ENCODE measurements at places on chromosomes 1 and 21.
A peak's percentile ranks its signal among the peaks of the same experiment; 100 is the strongest.

DNA sequence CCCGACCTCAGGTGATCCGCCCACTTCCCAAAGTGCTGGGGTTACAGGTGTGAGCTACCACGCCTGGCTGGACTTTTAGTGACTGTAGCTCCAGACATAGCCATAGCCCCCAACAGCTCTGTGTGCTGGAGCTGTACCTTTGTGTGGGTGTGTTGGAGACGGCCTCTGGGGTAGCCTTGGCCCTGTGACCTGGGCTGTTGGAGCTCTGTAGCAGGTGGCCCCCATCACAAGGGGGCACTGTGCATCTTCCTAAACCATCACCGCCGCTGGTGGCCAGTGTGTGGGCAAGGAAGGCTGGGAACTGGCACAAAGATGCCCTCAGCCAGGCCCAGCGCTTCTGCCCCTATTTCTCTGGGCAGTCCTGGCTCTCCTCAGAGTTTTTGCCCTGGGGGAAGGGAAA is 38.4 kb upstream of the FOXO6 start:
- no peak for DNase-seq

DNA sequence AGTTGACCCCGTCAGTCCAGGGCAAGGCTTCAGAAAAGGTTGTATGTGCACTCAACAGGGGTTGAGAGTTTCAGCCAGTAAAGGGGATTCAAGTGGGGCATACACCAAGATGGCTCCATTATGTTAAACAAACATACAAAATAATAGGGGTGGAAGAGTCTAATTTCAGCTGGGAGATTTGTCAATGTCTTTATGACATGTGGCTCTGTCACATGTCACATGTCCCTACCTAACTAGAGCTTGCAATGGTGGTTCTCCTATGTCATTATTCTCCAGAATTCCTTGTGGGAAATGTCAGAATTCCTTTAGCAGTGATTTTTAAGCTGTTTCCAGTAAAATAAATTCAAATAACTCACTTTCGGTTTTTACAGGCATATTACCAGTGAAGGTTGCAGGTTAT is 392.0 kb upstream of the ADGRL4 start:
- no peak for DNase-seq

GRCh38 chr1:207336559-207337467 is 15.3 kb downstream of the CD55 start:
- DNase-seq, result no peak

DNA sequence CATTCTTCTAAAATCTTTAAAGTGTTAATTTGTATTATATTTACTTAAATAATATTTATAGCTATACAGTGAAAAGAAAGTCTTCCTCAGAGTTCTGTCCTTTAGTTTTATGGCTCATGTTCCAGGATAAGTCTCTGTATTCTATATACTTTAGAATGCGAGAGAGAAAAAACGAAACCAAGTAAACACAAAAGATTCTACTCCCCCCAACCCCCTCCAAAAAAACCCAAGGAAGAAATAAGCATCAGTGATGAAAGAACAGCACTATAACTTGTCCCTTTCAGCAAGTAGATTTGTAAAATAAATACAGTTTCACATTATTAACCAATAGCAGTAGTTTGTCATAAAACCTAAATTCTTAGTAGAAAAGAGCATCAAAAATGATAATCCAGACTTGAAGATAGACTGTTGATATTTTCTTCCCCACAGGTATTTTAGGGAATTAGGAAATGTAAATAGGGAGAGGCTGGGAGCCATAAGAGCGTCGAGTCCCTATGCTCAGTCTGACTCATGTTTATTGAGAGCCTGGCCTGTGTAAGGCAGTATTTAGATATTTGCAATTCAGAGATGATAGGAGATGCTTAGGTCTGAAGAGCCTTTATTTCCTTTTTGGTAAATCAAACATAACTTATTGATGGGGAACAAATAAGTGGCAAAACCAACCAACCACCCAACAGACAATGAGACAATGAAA is 35.5 kb downstream of the CDC14A start:
- no peak for DNase-seq

DNA sequence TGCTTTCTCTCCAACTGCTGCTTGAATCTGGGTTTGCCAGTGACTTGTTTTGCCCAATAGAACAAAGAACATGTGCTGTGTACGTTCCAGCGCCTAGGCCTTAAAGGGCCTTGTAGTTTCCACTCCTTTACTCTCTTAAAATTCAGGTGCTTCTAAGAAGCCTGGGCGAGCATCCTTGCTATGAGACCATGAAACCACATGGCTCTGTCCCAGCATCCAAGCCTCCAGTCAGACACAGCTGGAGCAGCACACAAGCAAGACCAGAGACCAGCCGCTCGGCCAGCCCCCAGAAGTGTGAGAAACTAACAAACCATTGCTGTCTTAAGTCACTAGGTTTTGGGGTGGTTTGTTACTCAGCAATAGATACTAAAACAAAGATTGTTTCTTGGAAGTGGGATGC is 15.1 kb downstream of the PLEKHO1 start:
- DNase-seq, result no peak

DNA sequence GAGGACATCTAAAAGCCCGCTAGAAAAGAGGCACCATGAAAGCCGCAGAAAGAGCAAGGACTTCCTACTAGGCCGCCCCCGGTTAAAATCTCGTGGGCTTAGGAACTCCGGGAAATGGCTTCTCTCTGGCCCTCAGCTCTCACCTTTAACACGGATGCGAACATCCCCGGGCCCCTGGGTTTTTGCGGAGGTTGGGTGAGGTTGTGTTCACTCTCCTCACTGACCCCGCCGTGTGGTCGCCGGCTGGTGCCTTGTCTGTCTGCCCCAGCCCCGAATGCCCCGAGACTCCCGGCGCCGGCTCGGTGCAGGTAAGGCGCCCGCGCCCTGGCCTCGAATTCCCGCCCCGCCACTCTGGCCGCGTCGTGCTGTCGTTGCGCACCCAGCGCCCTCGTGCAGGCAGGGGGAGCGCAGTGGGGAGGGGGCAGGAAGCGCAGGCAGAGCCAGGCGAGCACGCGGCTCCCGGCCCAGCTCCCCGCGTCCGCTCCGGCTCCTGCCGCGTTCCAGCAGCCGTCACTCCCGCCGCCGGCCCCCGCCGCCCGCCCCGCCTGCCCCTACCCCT is at the start of gene SHISAL2A:
TSS of gene SHISAL2A (plus strand) at position 437 of the 559 bp plus-strand sequence. CDS start 326 bp downstream, outside the sequence.
- no peak for DNase-seq

- no peak for DNase-seq
These were observed 659 bp downstream of the FAF1 start for GRCh38 chr1:50959303-50959912.

GRCh38 chr1:2946999-2947690 is 74.1 kb upstream of the ACTRT2 start:
- no peak for DNase-seq

GRCh38 chr1:2868571-2869195 is 67.2 kb upstream of the TTC34 start:
- no peak for DNase-seq

DNA sequence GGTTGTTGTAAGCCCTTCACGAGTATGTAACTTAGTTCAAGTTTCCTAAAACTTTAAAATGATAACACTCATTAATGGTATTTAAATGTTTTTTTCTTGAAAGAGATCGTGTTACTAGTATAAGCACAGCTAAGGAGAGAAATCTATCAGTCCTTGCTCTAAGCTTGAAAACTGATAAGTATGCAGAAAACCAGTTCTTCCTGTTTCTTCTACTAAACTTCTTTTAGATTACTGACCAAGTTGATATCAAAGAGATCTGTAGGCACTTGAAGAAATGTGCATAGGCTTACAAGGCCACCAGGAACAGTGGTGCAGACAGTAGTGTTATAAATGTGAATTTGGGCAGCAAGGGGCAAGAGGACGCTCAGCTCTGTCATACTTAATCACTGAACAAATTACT is 3.9 kb downstream of the EFCAB14 start:
- DNase-seq, result no peak

- no peak for DNase-seq
These were observed 3.2 kb downstream of the INKA2 start for GRCh38 chr1:111735858-111736544.

GRCh38 chr1:94063379-94063778 is 57.6 kb downstream of the ABCA4 start:
- DNase-seq, result no peak

GRCh38 chr1:180343921-180344769 is 114.1 kb downstream of the LHX4 start:
- DNase-seq, result peak; percentile 89

- DNase-seq, result no peak
These were observed 37.5 kb downstream of the SLC19A1 start for GRCh38 chr21:45504516-45505415.

GRCh38 chr1:182817802-182818201 is 21.3 kb upstream of the DHX9 start:
- DNase-seq, result no peak

GRCh38 chr1:184299406-184299790 is 87.4 kb upstream of the C1orf21 start:
- DNase-seq, result peak; percentile 8

DNA sequence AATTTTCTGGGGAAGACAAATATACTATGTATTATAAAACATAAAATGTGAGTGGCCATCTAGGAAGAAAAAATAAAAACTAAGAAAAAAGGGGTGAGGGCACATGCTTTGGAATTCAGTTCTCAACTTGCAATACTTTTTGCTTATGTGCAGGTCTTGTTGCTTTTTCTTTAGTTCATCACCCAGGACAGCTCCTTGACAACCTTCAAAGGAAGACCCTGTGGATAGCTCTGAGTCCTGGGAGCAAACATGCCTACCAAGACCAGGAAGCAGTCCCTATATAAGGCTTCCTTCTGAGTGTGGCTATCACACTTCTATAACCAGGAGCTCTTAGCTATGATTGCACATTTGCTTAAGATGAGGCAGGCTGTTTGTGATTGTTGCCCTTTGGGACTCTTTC is 78.0 kb downstream of the WDR64 start:
- no peak for DNase-seq

DNA sequence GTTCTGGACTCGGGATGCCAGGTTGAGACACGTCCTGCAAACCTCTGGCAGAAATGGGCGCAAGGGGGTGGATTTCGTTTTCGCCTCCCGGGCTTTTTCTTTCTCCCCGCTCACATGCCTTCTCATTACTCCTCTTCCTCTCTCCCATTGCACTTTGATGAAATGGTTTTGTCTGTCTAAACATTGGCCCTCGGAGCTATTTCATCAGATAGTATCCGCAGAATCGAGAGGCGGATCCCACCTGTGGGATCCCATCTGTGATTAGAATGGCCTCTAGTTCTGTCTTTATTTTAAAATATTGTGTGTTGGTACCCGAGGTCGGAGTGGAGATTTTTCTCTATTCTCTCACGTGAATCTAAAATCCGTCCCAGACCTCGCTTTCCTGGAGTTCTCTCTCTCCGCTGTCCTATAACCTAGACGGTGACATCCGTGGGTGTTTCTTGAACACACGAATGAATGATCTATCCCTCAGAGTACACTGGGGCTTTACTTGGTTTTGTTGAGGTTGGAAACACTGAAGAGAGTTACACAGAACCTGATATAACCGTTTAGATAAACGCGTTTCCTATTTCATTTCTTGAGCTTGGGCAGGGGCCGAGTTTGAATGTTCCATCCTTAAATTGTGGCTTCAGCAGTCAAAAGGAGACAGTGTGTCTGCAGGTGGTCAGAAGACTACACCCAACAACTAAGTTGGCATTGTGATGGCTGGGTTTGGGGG is 2.0 kb downstream of the EDARADD start:
- no peak for DNase-seq

DNA sequence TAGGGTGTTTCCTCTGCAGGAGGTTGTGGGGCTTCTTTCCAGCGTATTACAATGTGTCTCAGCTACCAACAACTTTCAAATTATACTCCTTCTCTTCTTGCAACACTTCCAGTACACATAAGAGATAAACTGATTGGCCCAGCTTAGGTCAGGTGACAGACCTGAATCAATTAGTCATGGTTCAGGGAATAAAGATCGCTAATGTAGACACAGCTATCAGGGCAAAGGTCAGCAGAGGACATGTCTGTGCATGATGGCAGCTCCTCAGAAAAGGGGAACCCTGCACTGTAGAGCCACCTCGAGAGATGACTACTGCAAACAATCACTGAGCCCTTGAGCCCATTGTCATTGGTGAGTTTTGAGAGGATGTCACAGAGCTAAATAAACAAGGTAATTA is 36.8 kb upstream of the PKN2 start:
- no peak for DNase-seq

GRCh38 chr1:42334240-42335049 is 590 bp downstream of the FOXJ3 start:
- no peak for DNase-seq
